ENCODE measurements at places on chromosomes 12 and 14. TPM values are rescaled to one million over a fixed set of nuclear protein-coding genes. Genes with fewer than 3 reads are reported as not detected.

DNA sequence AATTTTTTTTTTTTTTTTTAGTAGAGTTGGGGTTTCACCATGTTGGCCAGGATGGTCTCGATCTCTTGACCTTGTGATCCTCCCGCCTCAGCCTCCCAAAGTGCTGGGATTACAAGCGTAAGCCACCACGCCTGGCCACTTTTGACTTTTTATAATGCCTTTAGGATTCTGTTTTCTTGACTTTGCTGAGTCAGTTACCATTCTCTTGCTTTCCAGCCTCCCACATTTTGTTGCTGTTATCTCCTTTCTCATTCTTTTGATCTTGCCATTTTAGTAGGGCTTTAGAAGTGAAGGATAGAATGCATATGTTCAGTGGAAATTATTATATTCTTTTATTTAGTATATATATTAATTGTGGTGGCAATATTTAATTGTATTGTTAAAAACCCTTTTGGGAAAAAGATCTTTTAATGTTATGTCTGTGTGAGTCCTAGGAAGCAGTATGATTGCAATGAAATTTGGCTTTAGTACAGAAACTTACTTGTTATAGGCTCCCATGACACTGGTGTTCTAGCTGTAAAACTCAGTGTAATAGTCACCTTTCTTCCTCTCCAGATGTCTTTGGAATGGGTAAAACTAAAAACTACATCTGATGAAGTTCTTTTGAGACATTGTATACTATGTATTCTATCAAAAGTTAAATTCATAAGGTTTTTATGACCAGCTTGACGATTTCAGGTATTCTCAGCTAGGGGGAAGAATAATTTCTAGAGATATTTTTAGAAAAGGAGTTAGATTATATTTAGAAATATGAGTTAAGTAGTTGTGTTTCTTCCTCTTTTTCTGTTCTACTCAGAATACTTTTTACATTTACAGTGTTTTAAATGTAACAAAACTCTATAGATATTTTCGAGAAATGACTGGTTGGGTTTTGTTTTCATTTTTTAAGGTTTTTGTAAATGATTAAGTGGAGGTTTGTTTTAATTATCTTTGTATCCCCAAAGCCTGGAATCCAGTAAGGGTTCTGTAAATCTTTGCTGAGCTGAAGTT is 74.7 kb downstream of the APAF1 start:
- no peaks in the 10 kb centered on the region for H3K27me3 ChIP-seq
- H3K36me3 ChIP-seq, result no peaks in the 10 kb centered on the region
- no peak overlapping the region for H3K27ac ChIP-seq
- no peak for DNase-seq

DNA sequence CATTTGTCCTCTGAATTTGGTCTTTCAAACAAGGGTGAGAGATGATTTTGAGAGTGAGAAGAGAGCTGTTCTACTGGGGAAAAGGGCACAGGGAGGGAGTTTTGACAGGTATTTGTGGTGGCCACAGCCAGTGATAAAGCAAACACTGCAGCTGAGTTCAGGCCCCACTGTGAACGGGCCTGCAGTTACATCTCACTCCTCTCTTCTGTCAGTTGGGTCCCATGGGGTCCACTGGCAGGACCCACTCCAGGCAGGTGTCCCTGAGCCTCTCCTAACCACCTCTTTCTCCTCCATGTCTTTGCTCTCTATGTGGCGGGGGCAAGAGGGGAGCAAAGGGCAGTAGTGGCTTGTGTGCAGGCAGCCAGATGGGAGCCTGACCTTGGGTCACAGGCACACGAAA is 294.8 kb downstream of the APAF1 start:
- peaks cover 43% of the 10 kb centered on the region for H3K27me3 ChIP-seq
- H3K4me3 ChIP-seq, result no peak overlapping the region
- H3K36me3 ChIP-seq, result no peaks in the 10 kb centered on the region

- H3K27me3 ChIP-seq, result no peaks in the 10 kb centered on the region
- H3K36me3 ChIP-seq, result no peaks in the 10 kb centered on the region
- no peak overlapping the region for H3K27ac ChIP-seq
- no peaks in the 10 kb centered on the region for H3K4me1 ChIP-seq
- no peak overlapping the region for H3K4me3 ChIP-seq
- DNase-seq, result no peak
Measured at GRCh38 chr14:98173305-98173704, 1098.7 kb downstream of the BCL11B start.

DNA sequence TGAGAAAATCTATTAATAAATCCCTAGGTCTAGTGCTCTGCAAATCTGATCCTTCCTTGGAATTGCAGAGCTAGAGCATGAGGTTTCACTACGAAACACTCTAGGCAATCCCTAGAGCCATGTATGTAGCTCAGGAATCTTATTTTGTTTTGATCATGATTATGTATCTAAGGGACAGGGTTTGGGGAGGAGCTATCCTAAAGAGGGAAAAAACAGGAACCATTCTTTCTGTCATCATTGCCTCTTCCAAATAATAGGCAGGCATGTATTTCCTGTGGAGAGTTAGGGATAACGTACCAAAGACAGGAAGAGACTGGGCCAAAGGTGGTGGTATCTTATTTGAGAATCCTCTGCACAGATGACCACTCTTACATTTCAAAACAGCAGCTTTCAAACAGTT is 88.8 kb upstream of the GTF2A1 start:
- no peaks in the 10 kb centered on the region for H3K36me3 ChIP-seq
- no peak overlapping the region for H3K27ac ChIP-seq
- H3K4me3 ChIP-seq, result no peak overlapping the region
- H3K27me3 ChIP-seq, result no peaks in the 10 kb centered on the region

DNA sequence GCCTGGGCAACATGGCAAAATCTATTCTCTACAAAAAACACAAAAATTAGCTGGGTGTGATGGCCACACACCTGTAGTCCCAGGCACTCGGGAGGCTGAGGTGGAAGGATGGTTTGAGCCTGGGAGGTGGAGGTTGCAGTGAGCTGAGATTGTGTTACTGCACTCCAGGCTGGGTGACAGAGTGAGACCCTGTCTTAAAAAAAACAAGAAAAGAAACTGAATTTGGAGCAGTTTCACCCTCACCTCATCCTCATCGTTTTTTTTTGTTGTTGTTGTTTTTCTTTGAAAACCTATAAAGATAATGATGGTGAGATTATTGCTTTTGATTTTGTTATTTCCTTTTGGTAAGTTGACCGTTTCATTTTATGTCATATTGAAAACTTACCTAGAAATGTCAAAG is 60.7 kb downstream of the SLC38A6 start:
- H3K4me1 ChIP-seq, result no peaks in the 10 kb centered on the region
- H3K27me3 ChIP-seq, result no peaks in the 10 kb centered on the region
- H3K27ac ChIP-seq, result no peak overlapping the region
- no peaks in the 10 kb centered on the region for H3K36me3 ChIP-seq

DNA sequence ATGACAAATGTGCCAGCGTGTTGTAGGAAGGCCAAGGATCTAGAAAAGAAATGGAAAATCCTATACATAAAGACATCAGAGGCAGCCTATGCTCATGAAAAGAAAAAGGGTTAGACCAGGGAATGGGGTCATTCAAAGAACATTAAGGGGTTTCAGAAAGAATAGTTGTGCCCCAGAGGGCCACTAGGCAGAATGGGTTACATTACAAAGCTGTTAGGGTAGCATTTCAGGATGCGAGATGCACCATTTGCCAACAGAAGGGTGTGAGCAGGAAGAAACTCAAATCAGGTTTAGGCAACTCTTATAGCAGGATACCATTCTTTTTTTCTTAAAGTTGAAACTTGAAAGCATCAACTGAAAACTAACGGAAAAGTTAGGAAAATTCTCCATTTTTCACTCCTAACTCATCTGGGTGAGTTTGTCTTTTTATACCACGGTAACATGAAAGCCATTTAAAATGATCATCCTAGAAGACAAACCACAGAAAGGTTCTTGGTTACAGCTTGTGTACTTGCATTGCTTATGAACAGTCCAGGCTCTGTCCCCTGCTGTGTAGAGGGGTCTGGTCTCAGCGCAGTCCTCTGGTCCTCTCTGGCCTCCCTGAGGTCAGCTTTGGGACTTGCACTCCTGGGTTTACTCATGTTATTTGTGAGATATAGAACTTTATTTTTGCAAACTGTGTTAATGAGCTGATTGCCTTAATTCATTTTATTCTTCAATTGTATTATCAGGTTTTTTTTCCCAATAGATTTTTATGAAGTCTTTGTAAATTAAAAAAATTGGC is 209.1 kb downstream of the DACT1 start:
- no peaks in the 10 kb centered on the region for H3K4me1 ChIP-seq
- DNase-seq, result no peak
- no peak overlapping the region for H3K4me3 ChIP-seq
- no peaks in the 10 kb centered on the region for H3K36me3 ChIP-seq

DNA sequence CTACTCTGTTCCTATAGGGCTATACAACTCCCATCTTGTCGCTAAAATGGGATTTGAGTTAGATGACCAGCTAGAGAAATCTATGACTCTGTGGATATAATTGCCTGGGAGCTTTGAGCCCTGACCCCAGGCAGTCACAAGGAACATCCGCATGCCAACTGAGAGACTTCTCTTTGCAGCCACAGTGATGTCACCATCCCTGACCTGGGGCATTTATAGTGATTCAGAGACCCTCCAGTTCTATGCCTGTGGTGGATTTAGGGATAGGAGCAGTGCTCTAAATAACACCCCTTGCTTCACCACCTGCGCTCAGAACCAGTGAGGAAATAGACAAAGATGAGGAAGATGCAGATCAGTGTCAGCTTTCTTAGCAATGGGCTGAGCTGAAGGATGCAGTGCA is 86.2 kb downstream of the RIN3 start:
- no peaks in the 10 kb centered on the region for H3K27me3 ChIP-seq
- H3K4me3 ChIP-seq, result no peak overlapping the region
- no peak overlapping the region for H3K27ac ChIP-seq
- no peaks in the 10 kb centered on the region for H3K36me3 ChIP-seq
- DNase-seq, result no peak
- H3K4me1 ChIP-seq, result no peaks in the 10 kb centered on the region

DNA sequence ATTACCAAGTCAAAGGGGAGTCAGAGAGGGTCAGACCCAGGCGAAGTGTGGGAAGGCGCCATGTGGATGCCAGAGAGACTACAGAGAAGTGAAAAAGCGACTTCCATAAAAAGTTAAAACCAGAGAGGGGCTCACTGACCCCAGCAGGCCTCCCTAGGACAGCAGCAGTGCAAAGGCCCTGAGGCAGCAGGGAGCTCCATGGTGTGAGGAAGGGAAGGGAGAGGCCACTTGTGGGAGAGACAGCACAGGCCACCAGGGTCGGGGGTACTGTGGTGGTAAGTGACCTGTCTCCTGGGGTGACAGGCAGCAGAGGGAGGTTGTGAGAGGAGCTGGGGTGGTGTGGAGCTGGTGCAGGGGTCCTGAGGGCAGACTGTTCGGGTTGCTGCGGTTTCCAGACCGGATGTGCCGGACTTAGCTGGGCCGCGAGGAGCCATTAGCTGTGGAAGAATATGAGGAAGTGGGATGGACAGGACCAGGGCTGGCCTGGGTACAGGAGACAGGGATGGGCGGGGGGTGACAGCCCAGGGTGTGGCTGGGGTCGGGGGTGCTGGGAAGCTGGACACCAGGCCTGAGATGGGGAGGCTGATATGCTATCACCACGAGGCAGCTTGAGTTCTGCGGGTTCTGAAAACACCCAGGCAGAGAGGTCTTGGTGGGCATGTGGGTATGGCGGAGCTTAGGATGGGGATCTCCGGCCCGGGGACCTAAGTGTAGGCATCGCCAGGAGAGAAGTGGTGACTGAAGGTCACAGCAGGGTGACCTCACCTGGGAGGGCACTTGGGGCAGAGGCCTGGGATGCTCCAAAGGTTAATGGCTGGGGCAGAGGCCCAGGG is 22.7 kb downstream of the SETD1B start:
- H3K4me3 ChIP-seq, result no peak overlapping the region

DNA sequence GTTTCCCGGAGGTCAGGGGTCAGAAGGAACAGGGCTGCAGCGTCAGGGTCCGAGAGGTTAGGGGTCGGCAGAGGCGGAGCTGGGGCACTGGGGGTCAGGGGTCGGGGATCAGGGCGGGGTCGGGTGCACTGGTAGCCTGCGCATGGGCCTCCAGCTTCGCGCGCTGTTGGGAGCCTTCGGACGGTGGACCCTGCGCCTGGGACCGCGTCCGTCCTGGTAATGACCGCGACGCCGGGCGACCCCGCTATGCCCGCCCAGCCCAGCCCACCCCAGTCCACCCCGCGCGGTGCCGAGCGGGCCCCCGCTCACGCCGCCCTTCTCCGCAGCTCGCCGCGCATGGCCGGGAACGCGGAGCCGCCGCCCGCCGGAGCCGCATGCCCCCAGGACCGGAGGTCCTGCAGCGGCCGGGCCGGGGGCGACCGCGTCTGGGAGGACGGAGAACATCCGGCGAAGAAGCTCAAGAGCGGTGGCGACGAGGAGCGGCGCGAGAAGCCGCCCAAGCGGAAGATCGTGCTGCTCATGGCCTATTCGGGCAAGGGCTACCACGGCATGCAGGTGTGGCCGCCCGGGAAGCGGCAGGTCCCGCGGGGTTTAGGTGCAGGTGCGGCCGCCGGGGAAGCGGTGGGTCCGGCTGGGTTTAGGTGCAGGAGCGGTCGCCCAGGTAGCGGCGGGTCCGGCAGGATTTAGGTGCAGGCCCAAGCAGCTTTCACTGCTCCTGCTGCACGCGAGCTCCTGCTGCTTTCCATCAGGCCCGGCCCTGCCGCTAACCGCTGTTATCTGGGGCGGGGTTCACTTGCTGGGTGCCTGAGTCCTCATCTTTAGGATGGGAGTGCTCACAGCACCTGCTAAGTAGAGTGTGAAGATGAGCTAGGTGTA is 743 bp downstream of the PUS1 start:
- peak overlapping the region; percentile 85 for H3K27ac ChIP-seq
- peaks cover 26% of the 10 kb centered on the region for H3K4me1 ChIP-seq
- H3K27me3 ChIP-seq, result no peaks in the 10 kb centered on the region

DNA sequence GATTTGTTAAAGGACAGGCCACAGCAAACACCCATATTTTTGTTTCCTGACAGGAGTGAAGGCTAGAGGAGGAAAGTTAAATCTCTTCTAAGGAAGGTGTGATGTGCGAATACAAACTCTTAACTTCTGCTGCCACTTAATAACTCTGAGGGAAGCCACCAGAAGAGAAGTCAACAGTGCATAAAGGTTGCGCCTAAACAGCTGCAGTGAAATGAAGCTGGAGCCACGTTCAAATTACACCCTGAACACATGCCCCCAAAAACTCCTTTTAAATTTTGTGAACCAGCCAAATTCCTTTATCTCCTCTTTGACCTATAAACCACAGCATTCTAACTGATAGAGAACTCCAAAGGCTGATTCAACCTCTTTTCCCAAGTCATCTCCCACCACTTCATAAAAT is 22.4 kb downstream of the DENND5B start:
- H3K4me1 ChIP-seq, result peaks cover 41% of the 10 kb centered on the region
- no peaks in the 10 kb centered on the region for H3K27me3 ChIP-seq
- H3K36me3 ChIP-seq, result no peaks in the 10 kb centered on the region
- no peak overlapping the region for H3K4me3 ChIP-seq
- no peak overlapping the region for H3K27ac ChIP-seq

- DNase-seq, result no peak
- no peaks in the 10 kb centered on the region for H3K27me3 ChIP-seq
- H3K36me3 ChIP-seq, result no peaks in the 10 kb centered on the region
- H3K4me3 ChIP-seq, result no peak overlapping the region
- H3K4me1 ChIP-seq, result no peaks in the 10 kb centered on the region
- H3K27ac ChIP-seq, result no peak overlapping the region
Measured at GRCh38 chr14:95363468-95363954, 43.8 kb upstream of the CLMN start.

Gene RNASE3
- not detected for total RNA-seq

Gene CCDC184
- 0.34 TPM for total RNA-seq

Gene CLEC1B
- total RNA-seq, result not detected

Gene TMPRSS12
- total RNA-seq, result not detected

Gene TBX3
- 12.8 TPM for total RNA-seq

Gene WBP11
- 67.4 TPM for total RNA-seq

Gene PLEKHD1
- total RNA-seq, result 1.2 TPM

Gene LPAR5
- total RNA-seq, result 5.2 TPM

Gene HCAR3
- total RNA-seq, result not detected

Gene HAL
- 1.8 TPM for total RNA-seq

Gene RTN1
- 0.57 TPM for total RNA-seq

Gene NPFF
- not detected for total RNA-seq
